ENCODE measurements at places on chromosomes 4 and X.
A peak's percentile ranks its signal among the peaks of the same experiment; 100 is the strongest.

GRCh38 chrX:10326578-10326977 lies 169.8 kb downstream of the CLCN4 start:
- H3K4me3 ChIP-seq: no peak overlapping the region
- H3K27ac ChIP-seq: no peak overlapping the region
- DNase-seq: no peak
- no peaks in the 10 kb centered on the region for H3K36me3 ChIP-seq
- no peaks in the 10 kb centered on the region for H3K27me3 ChIP-seq

DNA sequence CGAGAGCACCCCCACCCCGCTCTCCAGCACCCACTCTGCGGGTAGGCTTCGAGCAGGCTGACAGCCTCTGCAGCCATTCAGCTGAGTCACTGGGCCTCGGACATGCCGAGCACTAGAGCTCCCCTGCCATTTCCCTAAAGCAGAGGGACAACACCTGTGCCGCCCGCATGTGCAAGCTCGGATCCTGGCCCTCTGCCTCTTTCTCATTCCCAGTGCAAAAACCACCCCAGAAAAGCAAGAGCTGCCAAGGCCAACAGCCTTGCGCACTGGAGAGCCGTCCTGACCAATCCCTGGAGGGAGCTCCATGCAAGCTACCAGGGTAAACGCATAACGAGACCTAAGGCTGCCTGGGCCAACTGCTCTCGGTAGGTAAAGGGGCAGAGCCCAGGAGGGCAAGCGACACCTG lies 5.3 kb downstream of the HCFC1 start:
- peak overlapping the region; percentile 90 for H3K27ac ChIP-seq
- peaks cover 25% of the 10 kb centered on the region for H3K4me1 ChIP-seq
- H3K36me3 ChIP-seq: peaks cover 25% of the 10 kb centered on the region

- no peak overlapping the region for H3K4me3 ChIP-seq
- no peak overlapping the region for H3K27ac ChIP-seq
- no peaks in the 10 kb centered on the region for H3K36me3 ChIP-seq
- no peaks in the 10 kb centered on the region for H3K4me1 ChIP-seq
Measured at GRCh38 chr4:149719806-149720205, 95.8 kb downstream of the IQCM start.

GRCh38 chr4:54813674-54814073 lies 155.9 kb downstream of the KIT start:
- H3K36me3 ChIP-seq: no peaks in the 10 kb centered on the region
- DNase-seq: no peak
- no peak overlapping the region for H3K4me3 ChIP-seq
- H3K4me1 ChIP-seq: no peaks in the 10 kb centered on the region
- H3K27ac ChIP-seq: no peak overlapping the region

Data from activated CD4-positive, alpha-beta memory T cell treated with anti-CD3 and anti-CD28 coated beads for 36 hours (primary cell).